ENCODE measurements at places on chromosomes 2 and 18.

- no peak for DNase-seq
- H3K4me1 ChIP-seq: no peaks in the 10 kb centered on the region
- H3K27me3 ChIP-seq: no peaks in the 10 kb centered on the region
- H3K4me3 ChIP-seq: no peak overlapping the region
- no peak overlapping the region for H3K27ac ChIP-seq
These were observed 414.5 kb downstream of the STK39 start for GRCh38 chr2:167832868-167833287.

GRCh38 chr2:238370823-238371372 is 50.6 kb downstream of the TRAF3IP1 start:
- H3K27me3 ChIP-seq: no peaks in the 10 kb centered on the region
- no peaks in the 10 kb centered on the region for H3K4me1 ChIP-seq
- DNase-seq: peak; percentile 32
- no peak overlapping the region for H3K27ac ChIP-seq

DNA sequence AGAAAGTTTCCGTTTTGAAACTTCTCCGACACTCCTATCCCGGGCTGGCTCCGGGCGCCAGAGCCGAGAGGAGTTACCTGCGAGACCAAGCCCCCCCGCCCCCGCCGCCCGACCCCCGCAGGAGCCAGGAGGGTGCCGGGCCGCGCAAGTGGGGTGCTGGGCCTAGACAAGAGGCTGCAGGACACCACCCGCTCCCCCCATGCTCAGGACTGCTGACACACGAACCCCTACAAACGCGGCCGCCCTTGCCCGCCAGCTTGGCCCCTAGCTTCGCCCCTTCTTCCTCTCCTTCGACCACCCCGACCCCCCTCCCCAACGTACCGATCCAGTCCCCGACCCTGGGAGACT is 497 bp downstream of the PLA2R1 start:
- no peak overlapping the region for H3K27ac ChIP-seq
- peaks cover 7% of the 10 kb centered on the region for H3K4me1 ChIP-seq
- H3K27me3 ChIP-seq: peaks cover 21% of the 10 kb centered on the region
- no peak overlapping the region for H3K4me3 ChIP-seq

DNA sequence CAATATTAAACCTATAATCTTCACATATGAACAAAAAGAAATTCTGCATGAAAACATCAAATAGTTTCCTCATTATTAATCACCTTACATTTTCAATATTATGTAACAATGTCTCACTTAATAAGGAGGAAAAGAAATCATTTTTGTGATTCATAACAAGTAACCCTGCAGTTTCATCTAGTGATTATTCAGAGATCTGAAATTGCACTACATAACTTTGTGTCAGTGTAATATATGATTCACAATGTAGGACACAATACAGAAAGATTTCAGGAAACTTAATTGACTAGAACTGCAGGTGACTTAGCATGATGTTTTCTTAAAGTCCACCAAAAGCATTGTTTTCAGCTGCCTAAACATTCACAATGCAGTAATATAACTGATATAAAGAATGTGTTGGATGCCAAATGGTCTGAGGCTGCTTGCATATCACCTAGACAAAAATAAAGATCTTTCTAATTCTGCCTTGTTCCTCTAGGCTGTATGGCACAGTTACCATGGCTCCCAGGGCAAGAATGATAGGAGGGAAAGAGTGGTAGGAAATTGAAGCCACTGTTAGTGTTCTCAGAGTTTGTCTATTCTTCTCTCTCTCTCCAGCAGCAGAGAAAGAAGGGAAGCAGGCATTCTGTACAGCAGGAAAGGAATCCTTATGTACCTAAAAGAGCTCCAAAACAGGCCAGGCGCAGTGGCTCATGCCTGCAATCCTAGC is 366.6 kb downstream of the FSIP2 start:
- H3K4me3 ChIP-seq: no peak overlapping the region
- H3K27ac ChIP-seq: no peak overlapping the region
- DNase-seq: no peak

- H3K36me3 ChIP-seq: no peaks in the 10 kb centered on the region
- no peak overlapping the region for H3K27ac ChIP-seq
- no peak for DNase-seq
- no peak overlapping the region for H3K4me3 ChIP-seq
- no peaks in the 10 kb centered on the region for H3K27me3 ChIP-seq
These were observed 827.2 kb upstream of the POU3F3 start for GRCh38 chr2:104026725-104027124.
